ENCODE measurements at places on chromosomes 5 and 9.

GRCh38 chr5:125969011-125969813, 454.0 kb upstream of the GRAMD2B start:
- DNase-seq, result no peak

DNA sequence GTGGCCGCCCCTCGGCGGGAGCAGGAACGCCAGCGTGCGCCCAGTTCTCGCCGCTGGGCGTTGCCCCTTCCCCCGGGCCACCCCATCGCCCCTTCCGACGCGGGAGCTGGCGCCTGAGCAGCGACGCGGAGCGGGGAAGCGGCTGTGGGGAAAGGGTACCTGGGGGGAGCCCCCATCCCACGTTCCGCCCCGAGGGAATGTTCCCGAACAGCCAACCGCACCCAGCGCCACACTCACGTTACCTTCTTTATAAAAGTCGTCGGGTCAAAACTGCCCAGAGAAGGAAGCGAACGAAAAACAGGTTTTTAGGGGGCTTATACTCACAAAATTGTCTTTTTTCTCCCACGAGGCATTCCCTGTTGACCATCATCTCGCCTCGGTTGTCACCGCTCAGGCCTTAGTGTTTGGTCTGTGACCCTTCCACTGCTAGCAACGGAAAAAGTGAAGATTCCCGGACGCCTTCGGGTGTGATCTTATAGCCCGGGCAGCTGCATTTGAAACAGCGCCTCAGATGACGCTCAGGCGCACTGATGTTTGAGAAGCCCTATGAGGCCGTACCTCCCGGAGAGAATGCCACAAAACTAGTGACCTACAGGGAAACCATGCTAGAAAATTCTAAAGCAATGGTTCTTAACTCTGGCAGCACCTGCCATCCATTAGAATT, 475 bp upstream of the GOLM1 start:
- DNase-seq, result no peak

DNA sequence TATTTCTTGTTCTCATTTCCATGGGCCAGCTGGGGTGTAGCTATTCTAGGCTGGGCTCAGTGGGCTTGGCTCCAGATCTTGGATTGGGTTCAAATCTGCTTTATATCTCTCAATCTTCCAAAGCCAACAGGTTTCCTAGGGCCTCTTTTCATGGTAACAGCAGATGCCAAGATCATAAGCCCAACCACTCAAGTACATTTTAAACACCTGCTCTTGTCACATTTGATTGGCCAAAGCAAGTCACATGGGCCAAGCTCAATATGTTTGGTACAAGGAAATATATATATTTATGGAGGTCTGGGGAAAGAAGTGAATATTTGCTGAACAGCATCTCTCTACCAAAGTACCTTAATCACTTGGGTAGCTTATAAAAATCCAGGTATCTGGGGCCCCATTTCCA, 49.5 kb downstream of the MRRF start:
- DNase-seq, result no peak

GRCh38 chr9:108316630-108317029, 539.2 kb downstream of the ACTL7B start:
- DNase-seq, result no peak

DNA sequence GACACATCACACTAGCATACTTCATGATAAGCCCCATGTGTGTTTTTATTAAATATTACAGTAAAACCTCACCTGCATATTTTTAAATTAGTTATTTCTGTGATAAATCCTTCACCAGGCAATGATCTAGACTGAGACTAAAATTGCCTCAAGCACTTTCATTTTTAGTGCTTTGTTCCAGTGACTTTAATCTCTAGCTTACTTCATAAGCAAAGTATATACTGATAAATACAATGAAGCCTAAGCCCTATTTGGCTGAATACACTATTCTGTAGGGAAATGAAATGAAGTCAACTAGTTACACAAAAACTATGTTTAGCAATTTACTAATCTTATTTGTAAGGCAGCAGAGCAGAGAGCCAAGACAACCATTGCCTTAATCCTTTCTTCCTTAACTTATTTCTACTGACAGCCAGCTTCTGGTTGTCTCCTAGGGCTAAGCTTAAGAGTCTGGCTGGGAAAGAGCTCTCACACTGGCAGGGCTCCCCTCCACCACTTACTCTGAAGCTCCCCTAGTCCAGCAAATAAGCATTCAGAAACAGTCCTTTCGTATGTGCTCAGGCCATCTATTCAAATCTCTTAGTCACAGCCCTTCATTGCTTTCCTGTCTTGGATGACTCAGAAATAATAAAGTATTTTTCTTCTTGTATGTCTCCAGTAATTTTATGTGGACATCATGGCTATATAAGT, 31.4 kb upstream of the MTAP start:
- DNase-seq, result no peak

DNA sequence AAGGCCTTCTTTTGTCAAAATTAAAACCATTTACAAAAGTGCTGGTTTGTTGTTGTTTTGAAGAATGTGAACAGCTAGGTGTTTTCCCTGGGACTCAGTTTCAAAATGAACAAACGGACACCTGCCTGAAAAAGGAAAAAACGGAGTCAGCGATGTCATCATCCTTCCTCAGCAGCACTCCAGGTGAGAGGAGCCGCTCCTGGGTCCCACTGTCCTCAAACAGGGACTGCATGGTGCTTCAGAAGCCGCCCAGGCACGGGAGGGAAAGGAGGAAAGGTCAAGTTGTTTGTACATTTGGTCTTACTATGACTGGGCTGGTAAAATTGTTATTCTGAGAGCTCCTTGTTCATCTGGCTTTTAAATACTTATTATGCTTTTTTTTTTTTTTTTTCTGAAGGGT, 69.0 kb upstream of the ZSWIM6 start:
- no peak for DNase-seq

DNA sequence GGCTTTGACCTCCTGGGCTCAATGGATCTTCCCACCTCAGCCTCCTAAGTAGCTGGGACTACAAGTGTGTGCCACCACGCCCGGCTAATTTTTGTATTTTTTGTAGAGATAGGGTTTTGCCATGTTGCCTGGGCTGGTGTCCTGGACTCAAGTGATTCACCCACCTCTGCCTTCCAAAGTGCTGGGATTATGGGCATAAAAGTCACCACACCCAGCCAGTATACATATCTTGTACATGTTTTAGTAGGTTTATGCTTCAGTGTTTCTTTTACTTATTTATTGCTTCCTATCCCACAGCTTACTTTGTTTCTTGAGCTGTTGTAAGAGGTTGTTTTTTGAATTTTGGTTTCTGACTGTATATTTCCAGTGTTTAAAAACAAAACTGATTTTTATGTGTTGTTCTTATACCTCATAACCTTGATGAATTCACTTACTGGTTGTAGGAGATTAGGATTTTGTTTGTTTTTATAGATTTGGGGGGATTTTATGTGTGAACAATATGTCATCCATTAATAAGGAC, 12.9 kb downstream of the FBXW5 start:
- no peak for DNase-seq

DNA sequence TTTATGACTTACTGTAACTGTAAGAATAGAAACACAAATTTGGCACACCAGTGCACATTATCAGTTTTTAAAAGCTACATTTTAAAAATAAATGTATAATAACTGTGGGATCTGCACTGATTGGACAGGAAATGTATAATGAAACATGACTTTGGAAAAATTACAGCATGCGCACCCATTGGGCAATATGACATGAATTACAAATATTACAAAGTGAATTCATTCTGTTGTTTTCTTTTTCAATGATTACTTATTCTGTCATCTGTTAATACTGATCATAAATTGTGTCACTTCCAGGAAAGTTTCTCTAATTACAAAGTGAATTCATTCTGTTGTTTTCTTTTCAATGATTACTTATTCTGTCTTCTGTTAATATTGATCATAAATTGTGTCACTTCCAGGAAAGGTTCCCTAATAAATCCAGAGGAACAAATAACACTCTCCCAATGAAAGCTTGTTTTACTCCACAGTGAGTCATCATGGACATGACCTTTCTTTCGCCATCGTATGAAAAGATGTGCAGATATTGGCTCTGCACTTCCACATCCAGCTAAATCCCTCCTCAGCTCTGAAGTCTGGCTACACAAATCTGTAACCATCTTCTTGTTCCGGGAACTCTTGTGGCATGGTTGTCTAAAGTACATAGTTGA, 297.0 kb upstream of the HAPLN1 start:
- no peak for DNase-seq

DNA sequence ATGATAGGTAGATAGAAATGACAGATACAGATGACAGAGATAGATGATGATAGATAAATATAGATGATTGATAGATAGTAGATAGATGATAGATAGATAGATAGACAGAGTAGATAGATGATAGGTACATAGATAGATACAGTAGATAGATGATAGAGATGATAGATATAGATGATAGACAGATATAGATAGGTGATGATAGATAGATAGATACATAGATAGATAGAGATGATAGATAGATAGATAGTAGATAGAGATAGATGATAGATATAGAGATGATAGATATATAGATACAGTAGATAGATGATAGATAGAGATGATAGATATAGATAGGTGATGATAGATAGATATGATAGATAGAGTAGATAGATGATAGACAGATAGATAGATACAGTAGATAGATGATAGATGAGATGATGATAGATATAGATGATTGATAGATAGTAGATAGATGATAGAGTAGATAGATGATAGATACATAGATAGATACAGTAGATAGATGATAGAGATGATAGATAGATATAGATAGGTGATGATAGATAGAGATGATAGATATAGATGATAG, 95.7 kb upstream of the SMIM23 start:
- DNase-seq, result no peak

GRCh38 chr5:16855485-16855884, 80.6 kb downstream of the MYO10 start:
- no peak for DNase-seq

GRCh38 chr5:77621440-77621839, 17.1 kb downstream of the OTP start:
- DNase-seq, result no peak

DNA sequence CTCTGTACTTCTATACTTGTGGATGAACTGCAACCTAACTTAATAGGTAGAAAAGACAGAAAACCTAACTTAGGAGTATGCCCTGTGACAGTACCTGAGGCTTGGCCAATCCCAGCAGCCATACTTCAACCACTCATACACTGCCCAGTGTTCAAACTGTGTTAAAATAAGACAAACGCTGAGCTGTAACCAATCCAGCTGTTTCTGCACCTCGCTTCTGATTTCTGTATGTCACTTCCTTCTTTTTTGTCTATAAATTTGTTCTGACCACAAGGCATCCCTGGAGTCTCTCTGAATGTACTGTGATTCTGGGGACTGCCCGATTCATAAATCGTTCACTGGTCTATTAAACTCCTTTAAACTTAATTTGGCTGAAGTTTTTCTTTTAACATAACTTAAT, 41.4 kb downstream of the AUH start:
- no peak for DNase-seq

DNA sequence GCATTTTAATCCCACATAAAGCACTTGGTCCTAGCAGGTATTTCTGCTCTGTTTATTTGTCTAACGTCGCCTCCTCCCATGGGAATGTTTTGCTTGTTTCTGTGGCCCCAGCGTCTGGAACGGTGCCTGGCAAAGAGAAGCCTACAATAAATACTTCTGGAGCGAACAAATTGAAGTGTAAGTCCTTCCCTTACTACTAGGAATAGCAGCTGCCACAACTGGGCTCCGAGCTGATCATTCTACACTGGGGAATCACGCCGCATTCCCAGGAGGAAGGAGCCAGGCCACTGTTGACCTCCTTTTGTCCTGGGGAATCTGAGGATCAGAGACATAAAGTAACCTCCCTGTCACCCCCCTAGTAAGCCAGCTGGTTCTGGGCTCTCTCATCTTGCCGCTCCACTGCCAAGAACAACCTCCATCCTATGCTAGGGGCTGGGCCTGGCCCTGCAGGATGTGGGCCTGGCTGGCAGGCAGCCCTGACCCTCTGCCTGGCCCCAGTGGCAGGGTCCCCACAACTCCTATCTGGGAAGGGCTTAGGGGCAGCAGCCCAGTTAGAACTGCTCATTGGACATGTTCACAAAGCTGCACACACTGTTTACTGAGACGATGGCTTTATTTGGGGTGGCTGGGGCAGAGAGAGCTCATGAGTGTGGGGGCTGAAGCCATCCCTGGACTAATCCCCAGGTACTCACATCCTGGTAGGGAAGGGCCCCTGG, 82.8 kb downstream of the GTF3C4 start:
- no peak for DNase-seq

- DNase-seq, result no peak
These were observed 67.4 kb downstream of the ARRDC3 start for GRCh38 chr5:91315701-91316100.

DNA sequence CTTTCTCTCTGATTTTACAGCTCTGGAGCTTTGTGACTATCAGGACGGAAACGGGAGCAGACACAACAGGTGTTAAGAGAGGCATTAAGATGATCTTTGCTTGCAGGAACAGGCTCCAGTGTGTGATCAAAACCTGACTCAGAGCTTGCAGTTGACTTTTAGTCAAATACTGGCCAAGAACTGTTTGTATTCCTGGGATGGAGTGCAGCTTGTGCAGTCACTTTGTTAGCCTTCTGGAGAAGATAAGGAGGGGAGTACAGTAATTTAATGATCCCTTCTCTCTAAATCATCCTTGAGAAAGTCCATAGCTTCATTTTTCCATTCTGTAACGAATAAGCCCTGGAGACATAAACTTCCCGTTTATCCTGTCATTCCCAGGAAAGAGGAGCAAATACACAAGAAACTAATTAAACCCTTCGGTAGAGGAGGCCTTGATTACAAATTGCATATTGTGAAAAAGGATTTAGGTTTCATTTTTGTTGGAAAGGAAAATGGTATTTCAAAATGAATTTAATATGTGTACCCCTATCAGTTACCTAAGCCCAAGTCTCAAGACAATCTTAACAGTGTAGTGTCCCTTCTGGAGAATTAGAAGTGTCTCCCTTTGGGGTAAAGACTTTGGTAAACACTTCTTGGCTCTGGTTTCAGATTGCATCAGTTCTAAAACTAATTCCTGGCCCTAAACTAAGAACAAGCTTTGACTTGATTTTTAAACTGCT, 3.1 kb upstream of the STOM start:
- DNase-seq, result peak; percentile 91

DNA sequence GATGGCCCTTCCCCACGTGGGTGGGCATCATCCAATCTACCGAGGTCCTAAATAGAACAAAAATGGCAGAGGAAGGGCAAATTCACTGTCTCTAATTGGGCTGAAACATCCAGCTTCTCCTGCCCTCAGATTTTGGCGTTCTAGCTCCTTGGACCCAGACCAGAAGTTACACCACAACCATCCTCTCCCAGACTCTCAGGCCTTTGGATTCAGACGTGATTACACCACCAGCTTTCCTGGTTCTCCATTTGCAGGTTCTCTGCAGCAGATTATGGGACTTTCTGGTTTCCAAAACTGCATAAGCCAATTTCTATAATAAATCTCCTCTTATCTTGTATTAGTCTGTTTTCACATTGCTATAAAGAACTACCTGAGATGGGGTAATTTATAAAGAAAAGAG, 73.6 kb upstream of the STARD4 start:
- no peak for DNase-seq

- DNase-seq, result no peak
These were observed 178.7 kb downstream of the NDUFS4 start for GRCh38 chr5:53739111-53739510.

Data from AG09319 (cell line).